ENCODE measurements at places on chromosomes 4 and X. TPM values are rescaled to one million over a fixed set of nuclear protein-coding genes. Genes with fewer than 3 reads are reported as not detected.

TSPAN7 gene
- 371 TPM for polyA plus RNA-seq

SHISA3 gene
- 0.37 TPM for polyA plus RNA-seq

CLGN gene
- polyA plus RNA-seq = 6.4 TPM

CD40LG gene
- not detected for polyA plus RNA-seq

SPIN2B gene
- polyA plus RNA-seq = 6.3 TPM

RBM46 gene
- not detected for polyA plus RNA-seq

PCDH11X gene
- polyA plus RNA-seq = 0.25 TPM

BMPR1B gene
- 1.1 TPM for polyA plus RNA-seq

CACNA1F gene
- polyA plus RNA-seq = 1.4 TPM

PAGE1 gene
- not detected for polyA plus RNA-seq

GAGE12J gene
- not detected for polyA plus RNA-seq

FAM9C gene
- polyA plus RNA-seq = not detected

TEX13B gene
- not detected for polyA plus RNA-seq

SPIN2A gene
- 0.73 TPM for polyA plus RNA-seq

CXCL13 gene
- not detected for polyA plus RNA-seq

NEUROG2 gene
- polyA plus RNA-seq = 0.19 TPM

STATH gene
- polyA plus RNA-seq = not detected

XK gene
- polyA plus RNA-seq = 1.1 TPM

HDAC8 gene
- 19.3 TPM for polyA plus RNA-seq

PABPC1L2A gene
- polyA plus RNA-seq = 2.7 TPM

LARP1B gene
- polyA plus RNA-seq = 5.8 TPM

DDIT4L gene
- 1.5 TPM for polyA plus RNA-seq
